Glomerular endothelial cell (primary cell): ENCODE measurements at places on chromosomes 13 and 19. TPM values are rescaled to one million over a fixed set of nuclear protein-coding genes. Genes with fewer than 3 reads are reported as not detected.

Gene CBARP
- total RNA-seq: 9.8 and 13.9 TPM in 2 replicates

GRCh38 chr13:113915012-113915763, 51.3 kb upstream of the GAS6 start:
- no peak for DNase-seq

Gene BEST2
- total RNA-seq: not detected in 2 replicates

- no peak for DNase-seq
These were observed 55.7 kb downstream of the KLF2 start for GRCh38 chr19:16380314-16380695.

GRCh38 chr19:12453495-12453894, 12.7 kb upstream of the ZNF443 start:
- DNase-seq: no peak

Gene DMKN
- 17.4 TPM in 1 of 2 replicates, not detected in the other for total RNA-seq

DNA sequence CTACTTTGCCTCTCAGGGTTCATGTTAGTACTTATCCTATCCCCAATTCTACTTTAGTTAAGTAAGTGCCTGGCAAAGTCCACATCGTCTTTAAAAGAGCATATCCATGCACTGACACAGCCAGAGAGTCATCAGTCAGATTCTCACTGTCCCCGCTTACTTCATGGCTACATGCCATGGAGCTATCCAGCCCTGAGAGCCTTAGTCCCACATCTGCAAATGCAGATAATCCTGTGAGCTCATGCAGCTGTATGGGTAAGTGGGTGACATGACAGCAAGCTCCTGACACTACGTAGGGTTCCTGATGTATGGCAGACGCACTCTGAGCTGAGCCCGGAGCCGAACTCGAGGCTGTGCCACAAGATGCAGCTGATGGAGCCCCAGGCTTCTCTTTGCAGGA, 661.5 kb downstream of the LIG4 start:
- no peak for DNase-seq

GRCh38 chr13:94677799-94678198, 34.5 kb downstream of the SOX21 start:
- DNase-seq: no peak

DNA sequence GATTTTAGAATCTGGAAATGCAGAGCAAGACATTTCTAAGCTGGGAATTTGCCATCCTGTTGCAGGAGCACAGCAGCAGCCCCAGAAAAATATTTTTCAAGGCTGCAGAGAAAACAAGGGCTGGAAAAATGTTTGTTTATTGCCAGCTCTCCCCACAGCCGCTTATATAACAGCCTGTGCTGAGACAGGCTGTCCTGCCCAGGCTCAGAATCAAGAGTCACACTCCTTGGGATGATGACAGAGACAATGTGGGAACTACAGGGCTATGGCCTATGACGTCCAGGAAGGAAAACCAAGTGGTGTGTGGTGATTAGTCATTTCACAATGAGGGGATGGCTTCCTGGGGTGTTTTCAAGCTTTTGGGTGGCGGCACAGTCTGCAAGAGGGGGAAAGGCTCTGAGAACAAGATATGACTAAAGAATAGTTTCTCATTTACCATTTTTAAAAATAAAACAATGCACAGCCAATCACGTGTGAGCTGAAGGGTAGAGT, 136.3 kb upstream of the SERP2 start:
- peak; percentile 98 for DNase-seq

DNA sequence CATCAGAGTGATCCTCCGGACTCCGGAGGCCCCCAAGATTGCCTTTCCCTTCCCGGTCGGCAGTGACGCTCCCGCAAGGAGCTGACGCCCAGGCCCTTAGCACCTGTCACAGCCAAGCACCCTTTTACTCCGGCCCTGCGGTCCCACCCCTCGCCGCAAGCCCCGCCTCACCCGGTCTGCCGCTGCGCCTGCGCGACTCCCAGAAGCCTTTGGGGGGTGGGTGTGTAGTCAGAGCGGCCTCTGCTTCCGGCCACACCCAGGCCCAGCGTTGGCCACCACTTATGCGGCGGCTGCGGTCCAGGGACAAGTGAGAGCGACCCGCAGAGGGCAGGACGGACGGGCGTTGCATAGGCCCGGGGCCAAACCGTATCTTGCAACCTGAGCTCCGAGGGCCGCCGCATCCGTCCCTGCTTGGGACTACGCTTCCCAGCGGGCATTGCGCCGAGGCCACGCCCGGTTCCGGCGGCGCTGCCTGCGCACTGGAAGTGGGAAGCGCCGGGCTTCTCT, 441 bp upstream of the ZFP28 start:
- no peak for DNase-seq

DNA sequence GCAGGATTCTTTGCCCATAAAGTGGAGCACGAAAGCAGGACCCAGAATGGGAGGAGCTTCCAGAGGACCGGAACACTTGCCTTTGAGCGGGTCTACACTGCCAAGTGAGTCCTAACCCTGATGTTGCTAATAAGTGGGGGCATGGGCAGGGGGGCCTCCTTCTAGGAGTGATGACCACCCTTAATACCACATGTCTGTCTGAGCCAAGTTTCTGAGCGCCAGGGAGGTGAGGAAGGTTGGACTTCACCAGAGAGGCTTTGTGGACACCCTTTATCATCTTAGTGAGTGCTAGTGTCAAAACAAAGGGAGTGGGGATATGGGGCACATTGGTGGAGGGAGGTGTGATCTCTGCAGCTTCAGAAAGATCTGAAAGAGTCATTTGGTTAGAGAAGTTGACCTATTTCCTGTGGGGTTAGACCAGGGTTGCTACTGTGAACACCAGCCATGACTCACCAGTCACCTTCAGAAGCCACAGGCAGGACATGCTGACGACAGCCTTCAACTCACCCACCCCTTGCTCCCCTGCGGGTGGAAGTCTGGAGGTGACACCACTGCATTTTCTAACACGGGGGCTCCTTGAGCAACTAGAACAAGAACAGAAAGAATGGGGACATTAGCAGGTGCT, 8.8 kb downstream of the ALOX5AP start:
- no peak for DNase-seq

GRCh38 chr13:75715601-75716523, 79.7 kb downstream of the LMO7 start:
- DNase-seq: no peak

DNA sequence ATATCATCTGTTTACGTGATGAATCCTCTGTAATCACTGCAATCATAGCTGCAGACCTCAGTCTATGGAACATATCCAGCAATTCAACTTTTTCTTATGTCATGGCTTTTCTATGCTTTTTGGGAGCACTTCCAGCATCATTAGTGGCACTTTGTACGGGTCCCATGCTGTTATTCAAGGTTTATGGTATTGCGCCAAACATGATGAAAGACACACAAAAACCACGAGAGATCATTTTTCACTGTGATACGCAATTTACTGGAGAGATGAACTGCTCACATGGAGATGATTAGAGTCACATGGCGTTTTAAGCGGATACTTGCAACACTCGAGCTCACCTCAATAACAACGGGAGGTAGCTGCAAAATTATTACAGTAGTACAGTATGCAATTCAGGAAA, 2101.7 kb upstream of the PCDH20 start:
- DNase-seq: no peak

GRCh38 chr19:5914358-5914774, 312 bp downstream of the CAPS start:
- no peak for DNase-seq

DNA sequence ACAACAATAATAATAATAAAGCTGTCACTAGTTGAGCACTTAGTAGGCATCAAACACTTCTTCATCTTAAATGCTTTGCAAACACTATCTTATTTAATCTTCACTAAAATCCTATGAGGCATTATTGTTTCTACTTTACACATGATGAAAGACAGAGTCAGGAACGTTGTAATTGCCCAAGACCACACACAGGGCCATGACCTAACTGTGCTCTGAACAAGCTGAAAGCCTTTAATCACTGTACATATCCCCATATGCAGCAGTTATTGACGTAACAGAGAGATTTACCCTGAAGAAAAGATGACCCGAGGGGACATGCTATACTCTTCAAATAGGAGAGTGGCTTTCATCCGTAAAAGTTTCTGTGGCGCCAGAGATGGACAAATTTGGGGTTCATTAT, 53.0 kb downstream of the SACS start:
- DNase-seq: no peak

DNA sequence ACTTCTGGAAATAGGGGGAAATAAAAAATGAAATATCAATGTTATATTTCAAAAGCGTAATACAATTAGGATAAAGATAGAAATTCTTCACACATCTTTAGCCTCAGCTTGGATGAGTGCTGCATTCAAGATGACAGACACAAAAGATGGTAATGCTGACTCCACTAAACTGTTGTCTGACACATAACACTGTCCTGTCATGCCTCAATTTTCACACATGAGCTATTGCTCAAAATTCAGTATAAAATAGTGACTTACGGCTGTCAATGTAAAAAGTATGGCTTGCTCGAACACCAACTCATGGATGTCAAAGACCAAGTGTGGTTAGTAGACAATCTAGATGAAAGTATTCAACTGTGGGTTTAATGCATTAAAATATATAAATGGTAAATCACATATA, 94.5 kb downstream of the KLF12 start:
- no peak for DNase-seq

GRCh38 chr13:61873717-61874116, 458.1 kb upstream of the PCDH20 start:
- DNase-seq: no peak

Gene CKM
- total RNA-seq: not detected in 2 replicates

Gene RINL
- total RNA-seq: 3.3 and 5.8 TPM in 2 replicates

DNA sequence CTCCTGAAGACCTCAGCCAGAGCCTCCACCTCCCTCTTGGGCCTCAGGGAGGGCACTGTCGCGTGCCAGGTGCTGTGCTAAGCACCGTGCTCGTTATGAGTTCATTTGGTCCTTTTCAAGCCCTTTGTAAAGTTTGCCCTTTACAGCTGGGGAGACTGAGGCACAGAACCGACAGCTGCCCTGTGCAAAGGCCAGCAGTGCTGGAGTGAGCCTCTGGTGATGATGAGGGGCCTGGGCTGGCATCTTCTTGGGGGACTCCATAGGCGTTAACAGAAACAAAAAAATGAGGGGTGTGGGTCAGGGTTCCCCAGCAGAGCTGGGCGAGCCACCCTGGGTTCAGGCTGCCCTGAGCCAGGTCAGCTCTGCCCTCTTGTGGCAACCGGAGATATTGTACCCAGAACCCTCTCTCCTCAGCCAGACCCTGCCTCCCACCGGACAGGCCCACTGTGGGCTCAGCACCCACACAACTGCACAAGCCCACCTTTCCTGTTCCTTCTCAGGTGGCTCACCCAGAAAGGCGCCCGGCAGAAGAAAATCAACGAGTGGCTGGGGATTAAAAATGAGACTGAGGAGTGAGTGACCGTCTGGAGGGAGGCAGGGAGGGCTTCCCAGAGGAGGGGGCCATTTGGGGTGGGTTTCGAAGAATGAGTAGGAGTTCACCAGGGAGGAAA, 5.5 kb upstream of the IFI30 start:
- DNase-seq: no peak

Gene ZIC2
- not detected in 2 replicates for total RNA-seq

GRCh38 chr13:29564373-29564772, 31.1 kb downstream of the SLC7A1 start:
- DNase-seq: no peak

DNA sequence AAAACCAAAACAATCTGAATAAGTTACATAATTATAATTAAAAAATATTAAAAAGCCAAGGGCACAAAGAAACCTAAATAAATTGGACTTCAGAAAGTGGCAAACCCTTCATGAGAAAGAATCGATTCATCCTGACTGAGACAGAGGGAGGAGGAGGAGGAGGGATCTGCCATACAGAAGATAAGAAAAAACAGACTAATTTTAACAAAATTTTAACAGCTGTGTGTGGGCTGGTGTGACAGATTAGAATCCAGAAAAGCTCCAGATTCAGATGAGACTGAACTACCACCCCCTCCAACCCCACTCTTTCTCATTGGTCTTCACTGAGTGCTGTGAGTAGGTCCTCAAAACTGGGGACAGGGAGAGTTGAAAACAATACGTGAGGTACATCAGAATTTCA, 111.5 kb upstream of the HTR2A start:
- no peak for DNase-seq

DNA sequence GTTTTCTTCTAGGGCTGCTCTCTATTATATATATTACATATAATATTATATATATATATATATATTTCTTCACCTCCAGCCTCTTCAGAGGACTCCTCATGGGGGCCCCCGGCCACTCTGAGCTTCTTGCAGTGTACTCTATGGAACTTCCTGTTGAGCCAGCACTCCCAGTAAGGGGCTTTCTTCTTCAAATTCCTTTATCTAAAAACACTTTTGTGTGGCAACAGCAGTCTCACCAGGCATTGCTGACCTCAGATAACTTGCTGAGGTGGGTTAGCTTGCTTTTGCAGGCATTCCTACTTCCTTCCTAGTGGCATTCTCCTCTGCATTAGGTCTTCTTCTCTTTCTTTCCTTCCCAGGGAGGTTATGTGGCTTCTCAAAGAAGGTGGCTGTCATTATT, 381.5 kb downstream of the MYO16 start:
- DNase-seq: no peak

- no peak for DNase-seq
These were observed 73.1 kb downstream of the TNFSF13B start for GRCh38 chr13:108342369-108343289.

- no peak for DNase-seq
These were observed 106.4 kb downstream of the ZNF429 start for GRCh38 chr19:21611659-21612402.

Gene SIGLEC6
- total RNA-seq: not detected in 2 replicates

- DNase-seq: no peak
These were observed 13.3 kb downstream of the IFT88 start for GRCh38 chr13:20580257-20580656.

DNA sequence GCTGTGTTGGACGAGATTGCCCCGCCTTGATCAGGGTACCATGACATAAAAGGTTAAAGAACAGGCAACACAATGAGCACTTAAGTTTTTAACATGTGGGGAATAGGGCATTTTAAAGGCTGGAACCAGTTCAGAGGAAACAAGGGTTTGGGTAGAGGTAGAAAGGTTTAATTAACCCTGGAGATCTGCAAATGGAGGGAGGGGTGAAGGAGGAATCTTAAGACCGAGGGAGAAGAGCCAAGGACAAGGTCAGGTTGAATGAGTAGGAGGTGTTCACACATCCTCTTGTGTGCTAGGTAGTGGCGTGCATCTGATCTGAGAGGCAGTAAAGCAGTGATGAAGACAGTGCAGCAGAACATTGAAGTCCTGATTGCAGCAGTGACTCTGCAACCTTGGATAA, 28.5 kb downstream of the SKA3 start:
- no peak for DNase-seq

DNA sequence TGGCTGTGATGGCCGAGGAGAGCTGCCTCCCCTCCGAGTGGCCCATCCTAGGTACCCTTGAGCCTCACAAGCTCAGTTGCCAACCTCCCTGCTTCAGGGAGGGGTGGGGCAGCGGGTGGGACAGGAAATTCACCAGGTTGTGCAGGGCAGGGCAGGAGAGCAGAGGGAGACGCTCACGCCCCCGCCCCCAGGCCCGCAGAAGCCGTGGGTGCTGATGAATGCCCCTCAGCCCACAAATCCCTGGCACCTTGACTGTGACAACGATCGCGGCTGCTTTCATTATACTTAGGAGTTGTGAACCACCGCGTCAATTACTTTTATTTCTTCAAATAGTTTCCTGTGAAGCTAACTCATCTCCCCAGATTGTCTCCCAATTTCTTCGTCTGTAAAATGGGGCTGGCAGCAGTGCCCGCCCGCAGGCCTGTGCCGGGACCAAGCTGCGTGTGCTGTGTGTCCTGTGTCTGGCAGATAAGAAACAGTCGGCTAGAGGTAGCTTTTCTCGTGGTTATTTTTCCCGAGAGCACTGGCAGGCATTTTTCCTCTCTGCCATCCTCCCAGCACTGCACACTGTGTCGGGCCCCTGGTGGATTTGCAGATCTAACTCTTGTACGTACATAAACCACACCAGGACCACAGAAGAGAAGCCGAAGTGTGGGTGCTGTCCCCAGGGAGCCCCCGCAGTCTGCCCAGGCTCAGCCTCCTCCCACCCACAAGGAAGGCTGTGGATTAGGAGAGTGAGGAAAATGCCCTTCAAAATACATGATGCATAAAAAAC, 7.9 kb upstream of the RASA3 start:
- no peak for DNase-seq
